Stimulated activated CD8-positive, alpha-beta memory T cell treated with anti-CD3 and anti-CD28 coated beads, Interleukin-4, amount 100 ng/mL, for 1 hour (primary cell): ENCODE measurements at places on chromosomes 2 and 18.
A peak's percentile ranks its signal among the peaks of the same experiment; 100 is the strongest.

DNA sequence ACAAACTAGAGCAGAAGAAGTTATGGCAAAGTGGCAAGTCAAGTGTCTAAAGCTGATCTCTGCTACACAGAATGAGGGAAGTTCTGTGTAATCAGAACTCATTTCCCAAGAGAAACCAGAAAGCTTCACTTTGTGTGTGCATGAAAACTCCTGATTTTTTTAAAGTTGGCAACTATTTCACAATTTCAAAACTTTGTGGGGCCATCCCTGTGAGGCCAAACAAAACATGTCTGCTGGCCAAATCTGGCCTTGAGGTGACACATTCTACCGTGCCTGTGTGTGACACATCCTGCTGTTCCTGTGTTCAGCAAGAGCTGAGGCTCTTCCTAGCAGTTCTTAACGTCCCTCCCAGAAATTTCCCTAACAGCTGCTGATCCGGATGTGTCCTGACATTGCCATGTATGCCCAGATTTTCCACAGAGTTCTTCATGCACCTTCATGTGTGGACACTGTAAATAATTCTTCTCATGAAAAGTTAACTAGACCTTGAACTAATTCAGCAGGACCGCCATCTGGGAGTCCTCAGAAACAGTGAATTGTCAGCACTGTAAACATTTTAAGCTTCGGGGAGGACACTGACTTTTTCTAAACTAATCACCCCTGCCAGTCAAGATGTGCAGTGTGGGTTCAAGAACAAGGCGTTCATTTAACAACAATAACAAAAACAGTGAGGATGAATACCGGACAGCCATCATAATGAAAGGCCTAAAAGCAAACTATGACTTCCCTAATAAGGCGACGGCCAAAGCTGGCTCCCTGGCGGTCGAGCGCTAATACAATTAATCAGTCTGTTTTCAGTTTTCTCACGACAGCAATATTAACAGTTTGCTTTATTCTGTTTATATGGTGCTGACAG is 99.0 kb downstream of the PLEKHM3 start:
- no peak for DNase-seq

- peak; percentile 9 for DNase-seq
Observed at GRCh38 chr2:68832233-68832869, 38.8 kb downstream of the BMP10 start.

DNA sequence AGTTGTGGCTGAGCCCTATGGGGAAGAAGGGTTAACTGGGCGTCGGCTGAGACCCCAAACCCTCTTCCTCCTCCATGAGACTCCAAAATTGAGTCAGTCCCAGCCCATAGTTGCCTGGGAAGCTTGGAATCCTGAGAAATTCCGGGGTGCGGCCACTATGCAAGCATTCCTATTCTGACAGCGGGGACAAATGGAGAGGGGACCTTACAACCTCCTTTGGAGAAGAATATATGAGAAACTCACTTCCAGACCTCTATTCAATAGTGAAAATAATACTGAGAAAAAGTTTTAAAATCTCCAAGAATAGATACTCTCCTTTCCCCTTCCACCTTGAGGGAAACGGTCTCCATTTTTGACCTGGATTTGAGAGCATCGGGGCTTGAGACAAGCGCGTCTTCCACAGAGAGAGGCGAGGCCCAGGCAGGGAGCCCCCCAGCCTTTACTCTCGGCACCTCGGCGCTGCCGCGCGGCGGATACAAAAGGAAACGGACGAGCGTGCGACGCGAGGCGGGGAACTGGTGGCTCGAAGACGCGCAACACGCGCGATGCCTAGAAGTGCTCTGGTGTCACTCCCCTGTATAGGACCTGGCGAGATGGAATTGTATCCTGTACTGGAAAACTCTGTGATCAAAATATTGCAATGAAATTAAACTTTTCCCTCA is 11.1 kb downstream of the NR4A2 start:
- DNase-seq: no peak

GRCh38 chr2:165450156-165450555 is 19.3 kb upstream of the CSRNP3 start:
- DNase-seq: no peak

GRCh38 chr2:216023055-216023648 is 9.8 kb upstream of the MREG start:
- no peak for DNase-seq

DNA sequence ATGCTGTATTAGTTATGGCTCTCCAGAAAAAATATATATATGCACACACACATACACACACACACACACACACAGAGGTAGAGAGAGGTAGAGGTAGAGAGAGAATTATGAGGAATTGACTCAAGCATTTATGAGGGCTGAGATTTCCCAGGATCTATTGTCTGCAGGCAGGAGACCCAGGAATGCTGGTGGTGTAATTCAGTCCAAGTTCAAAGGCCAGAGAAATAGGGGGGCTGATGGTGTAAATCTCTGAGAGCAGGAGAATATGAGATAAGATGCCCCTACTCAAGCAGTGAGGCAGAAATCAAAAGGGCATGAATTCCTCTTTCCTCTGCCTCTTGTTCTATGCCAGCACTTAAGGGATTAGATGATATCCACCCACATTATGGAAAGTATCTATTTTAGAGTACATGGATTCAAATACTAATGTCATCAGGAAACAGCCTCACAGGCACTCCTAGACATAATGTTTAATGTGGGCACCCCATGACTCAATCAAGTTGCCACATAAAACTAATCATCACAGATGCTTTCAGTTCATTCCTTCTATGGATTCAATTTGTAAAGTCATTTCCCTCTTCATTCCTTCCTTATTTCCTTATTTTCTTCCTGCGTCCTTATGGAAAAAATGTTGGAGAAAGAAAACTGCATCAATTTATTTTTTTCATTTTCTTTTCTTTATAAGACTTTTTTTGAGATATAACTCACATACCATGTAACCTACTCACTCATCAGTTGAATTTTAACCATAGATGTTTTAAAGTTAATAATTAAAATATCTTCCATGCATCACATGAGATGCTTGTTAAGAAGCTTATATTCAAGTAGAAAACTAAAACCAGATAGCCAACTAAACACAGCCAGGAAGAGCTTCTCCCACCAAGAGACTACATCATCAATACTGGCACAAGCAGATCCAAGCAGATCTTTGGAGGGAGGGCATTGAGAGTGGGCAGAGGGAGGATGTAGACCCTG is 406.2 kb downstream of the MBD2 start:
- no peak for DNase-seq

- DNase-seq: no peak
Observed at GRCh38 chr2:227013330-227013729, 150.7 kb downstream of the COL4A4 start.

DNA sequence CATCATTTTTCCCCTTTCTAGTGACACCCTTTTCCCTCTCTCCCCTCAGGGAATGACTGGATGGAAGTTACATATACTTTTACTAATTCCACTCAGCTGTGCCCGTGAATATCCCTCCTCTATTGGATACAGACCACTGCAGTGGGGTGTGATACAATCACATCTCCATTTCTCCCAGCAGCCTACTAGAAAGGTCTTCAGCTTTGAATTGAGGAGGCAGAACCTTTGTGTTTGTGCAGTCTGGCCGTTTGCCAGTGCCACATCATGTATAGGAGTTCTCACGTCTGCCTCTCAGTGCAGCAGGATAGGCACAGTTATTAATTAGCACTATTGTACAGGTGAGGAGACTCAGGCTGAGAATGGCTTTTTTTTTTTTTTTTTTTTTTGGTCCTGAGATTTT is 16.4 kb downstream of the TNFRSF11A start:
- DNase-seq: no peak

DNA sequence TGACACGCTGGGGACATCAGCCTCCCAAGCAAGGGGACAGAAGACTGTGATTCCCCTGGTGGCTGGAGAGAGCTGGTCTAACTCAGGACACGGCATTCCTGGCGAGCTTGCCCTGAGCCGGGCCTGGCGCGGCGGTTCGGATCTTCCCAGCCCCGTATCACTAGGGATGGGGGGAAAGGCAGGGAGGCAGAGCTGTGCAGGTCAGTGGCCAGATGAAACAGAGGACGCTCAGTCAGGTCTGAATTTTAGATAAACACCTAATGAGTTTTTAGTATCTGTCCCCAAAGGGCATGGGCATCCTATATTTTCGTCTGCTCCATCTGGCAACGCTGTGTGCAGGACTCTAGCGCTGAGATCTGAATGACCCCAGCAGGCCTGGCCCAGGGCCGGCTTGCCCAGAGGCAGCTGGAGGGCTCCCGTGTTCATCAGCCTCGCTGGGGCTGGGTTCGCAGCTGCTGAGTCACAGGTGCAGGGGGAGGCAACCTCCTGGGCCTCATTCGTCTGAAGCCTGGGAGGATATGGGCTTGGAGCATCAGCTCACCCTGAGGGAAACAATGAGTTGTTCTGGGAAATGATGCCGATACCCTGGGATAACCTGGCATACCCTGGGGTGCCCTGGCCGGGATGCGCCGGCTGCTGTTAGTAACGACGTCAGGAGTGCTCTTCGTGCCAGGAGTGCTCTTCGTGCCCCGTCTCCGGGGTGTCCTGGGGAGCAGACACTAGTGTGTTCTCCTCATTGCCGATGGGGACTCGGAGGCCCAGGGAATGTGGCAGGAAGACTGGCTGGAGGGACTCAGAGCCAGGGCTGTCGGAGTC is 48.1 kb upstream of the HPCAL1 start:
- DNase-seq: no peak

DNA sequence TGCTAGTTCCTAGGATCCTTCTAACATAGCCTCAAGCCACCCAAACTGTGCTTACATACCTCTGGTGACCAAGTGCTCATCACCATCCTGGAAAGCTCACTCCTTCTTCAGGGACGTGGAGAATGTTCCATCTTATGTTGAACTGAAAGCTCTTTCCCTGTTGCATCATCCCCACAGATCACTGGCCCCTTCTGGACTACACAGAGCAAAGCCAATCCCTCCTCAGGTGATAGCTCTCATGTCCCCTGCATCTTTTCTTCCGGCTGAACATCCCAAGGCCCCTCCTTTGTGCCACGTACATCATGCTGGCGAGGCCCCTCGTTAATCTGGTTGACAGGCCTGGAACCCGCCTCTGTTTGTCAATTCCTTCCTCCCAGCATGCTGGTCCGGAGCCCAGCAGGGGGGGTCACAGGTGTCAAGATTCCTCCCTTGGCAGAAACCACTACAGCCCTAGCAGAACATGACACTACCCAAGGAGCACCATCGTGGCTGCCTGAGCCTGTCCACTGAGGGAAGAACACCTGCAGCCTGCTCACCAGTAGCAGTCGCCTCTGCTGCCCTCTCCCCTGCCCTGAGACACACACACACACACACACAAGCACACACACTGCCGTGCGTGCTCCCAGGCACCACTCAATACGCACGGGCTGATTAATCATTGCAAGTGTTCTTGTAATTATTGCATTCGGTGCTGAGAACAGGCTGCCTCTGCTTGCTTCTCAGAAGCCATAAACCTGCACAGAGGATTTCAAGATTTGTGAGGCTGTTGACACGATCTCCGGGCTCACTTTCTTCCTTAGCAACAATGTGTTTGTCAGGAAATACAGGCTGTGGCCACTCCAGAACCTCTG is 6.3 kb upstream of the KCNK3 start:
- DNase-seq: no peak

- no peak for DNase-seq
Observed at GRCh38 chr2:215861607-215862350, 151.6 kb downstream of the MREG start.

DNA sequence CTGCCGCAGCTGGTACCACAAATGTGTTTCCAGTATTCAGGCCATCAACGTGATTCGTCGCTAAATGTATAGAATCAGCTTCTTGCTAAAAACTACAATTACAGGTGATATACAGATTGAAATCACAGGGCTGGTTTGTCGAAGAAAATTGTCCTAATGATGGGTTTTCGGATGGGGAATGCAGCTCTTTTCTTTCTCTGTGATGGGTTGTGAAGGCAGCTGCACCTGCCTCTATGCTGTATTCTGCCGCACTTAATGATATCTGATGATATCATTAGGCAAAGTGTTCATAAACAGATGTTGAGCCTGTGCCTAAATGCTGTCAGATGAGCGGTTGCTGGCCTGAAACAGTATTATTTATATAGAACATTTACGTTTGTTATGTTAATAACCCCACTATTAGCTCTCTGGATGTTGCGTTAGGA is 218.1 kb downstream of the ARHGAP15 start:
- no peak for DNase-seq
